ENCODE measurements at places on chromosomes 11 and 22. TPM values are rescaled to one million over a fixed set of nuclear protein-coding genes. Genes with fewer than 3 reads are reported as not detected.

HTR3A gene
- not detected for total RNA-seq

H19 gene
- total RNA-seq = 4.7 TPM

- no peaks in the 10 kb centered on the region for H3K4me1 ChIP-seq
- no peak for DNase-seq
- no peaks in the 10 kb centered on the region for H3K27me3 ChIP-seq
- no peaks in the 10 kb centered on the region for H3K36me3 ChIP-seq
Measured at GRCh38 chr11:99066618-99067317, 46.0 kb downstream of the CNTN5 start.

DNA sequence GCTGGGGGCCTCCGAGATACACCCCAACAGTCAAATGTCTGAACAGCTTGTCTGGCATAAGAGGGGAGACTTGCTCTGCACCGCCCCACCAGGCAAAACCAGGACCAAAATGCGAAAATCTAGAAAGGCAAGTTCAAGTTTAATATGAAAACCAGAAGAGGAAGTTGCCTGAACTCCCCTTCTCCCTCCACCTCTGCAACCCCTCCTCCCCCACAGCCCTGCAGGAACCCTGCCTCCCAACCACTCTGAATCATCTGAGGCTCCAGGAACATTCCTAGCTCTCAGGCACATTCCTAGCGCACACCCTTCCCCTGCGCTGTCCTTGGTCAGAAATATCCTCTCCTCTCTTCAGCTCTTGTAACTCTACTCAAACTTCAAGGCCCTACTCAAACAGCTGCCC, 36.7 kb downstream of the ISX start:
- DNase-seq = no peak
- no peaks in the 10 kb centered on the region for H3K36me3 ChIP-seq
- H3K4me1 ChIP-seq = no peaks in the 10 kb centered on the region
- H3K27ac ChIP-seq = no peak overlapping the region
- H3K4me3 ChIP-seq = no peak overlapping the region
- H3K27me3 ChIP-seq = no peaks in the 10 kb centered on the region

STK33 gene
- total RNA-seq = 0.48 TPM

GRCh38 chr11:117016246-117016645, 82.0 kb downstream of the SIK3 start:
- no peaks in the 10 kb centered on the region for H3K27me3 ChIP-seq
- DNase-seq = no peak
- peaks cover 8% of the 10 kb centered on the region for H3K4me1 ChIP-seq
- no peaks in the 10 kb centered on the region for H3K36me3 ChIP-seq
- H3K27ac ChIP-seq = no peak overlapping the region

RFPL1 gene
- total RNA-seq = not detected

- H3K4me1 ChIP-seq = no peaks in the 10 kb centered on the region
- no peak for DNase-seq
- H3K27me3 ChIP-seq = no peaks in the 10 kb centered on the region
- H3K27ac ChIP-seq = no peak overlapping the region
- no peak overlapping the region for H3K4me3 ChIP-seq
Measured at GRCh38 chr22:20810645-20811044, 36.7 kb downstream of the SERPIND1 start.

DNA sequence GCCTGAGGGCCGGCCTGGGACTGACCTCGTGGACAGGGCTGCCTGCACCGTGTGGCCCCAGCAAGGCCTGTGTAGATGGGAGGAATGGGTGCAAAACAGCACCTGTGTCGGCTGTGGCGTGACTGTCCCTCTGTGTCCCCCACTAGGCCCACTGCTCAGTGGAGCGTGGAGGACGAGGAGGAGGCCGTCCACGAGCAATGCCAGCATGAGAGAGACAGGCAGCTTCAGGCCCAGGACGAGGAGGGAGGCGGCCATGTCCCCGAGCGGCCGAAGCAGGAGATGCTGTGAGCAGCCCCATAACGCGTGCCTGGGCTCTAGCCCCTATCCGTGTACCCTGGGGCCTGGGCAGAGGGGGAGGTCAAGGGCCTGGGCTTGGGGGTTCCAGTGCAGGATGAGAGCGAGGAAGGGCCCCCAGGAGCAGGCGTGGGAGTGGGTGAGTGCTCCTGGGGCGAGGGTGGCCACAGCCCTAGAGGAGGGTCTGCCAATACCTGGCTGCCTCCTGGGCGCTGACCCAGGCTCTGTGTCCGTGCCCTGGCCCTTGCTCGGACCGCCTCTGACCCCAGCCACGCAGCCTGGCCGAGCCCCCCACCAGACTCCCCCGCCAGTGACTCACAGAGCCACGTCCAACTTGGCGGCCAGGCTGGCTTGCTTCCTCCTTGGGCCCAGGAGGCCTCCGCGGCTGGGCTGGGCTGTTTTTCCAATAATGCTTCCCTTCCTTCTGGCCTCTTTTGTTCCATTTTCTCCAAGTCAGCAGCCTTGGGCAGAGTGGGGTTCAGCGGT, 11.6 kb downstream of the PRR33 start:
- H3K4me1 ChIP-seq = peaks cover 61% of the 10 kb centered on the region
- H3K4me3 ChIP-seq = no peak overlapping the region
- DNase-seq = no peak
- H3K36me3 ChIP-seq = peaks cover 25% of the 10 kb centered on the region
- peak overlapping the region; percentile 89 for H3K27ac ChIP-seq

DNA sequence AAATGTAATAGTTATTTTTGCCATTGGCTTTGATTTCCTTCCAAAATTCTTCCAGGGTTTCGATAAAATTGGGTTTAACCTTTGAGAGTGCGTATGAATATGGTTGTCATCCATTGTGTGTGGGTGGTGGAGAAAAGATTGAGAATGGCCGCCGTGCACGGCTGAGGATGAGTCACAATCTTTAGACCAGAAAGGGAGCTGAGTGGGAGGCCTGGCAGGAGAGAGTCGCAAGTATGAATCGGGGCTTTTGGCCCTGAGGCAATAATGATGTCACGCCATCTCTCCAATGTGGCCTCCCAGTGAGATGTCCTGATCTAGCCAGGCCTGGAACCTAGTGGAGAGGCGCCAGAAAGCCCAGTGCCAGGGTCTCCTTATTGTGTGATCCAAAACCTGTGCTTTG, 33.1 kb upstream of the SMPD1 start:
- no peaks in the 10 kb centered on the region for H3K27me3 ChIP-seq
- no peaks in the 10 kb centered on the region for H3K4me1 ChIP-seq
- no peaks in the 10 kb centered on the region for H3K36me3 ChIP-seq
- DNase-seq = no peak
- peak overlapping the region; percentile 18 for H3K27ac ChIP-seq
- no peak overlapping the region for H3K4me3 ChIP-seq
